ENCODE measurements at places on chromosomes 11 and 22. TPM values are rescaled to one million over a fixed set of nuclear protein-coding genes. Genes with fewer than 3 reads are reported as not detected.

The LMNTD2 gene
- total RNA-seq: 0.26 TPM

GRCh38 chr11:45298718-45299117 lies 12.6 kb upstream of the SYT13 start:
- H3K36me3 ChIP-seq: no peaks in the 10 kb centered on the region
- no peak overlapping the region for H3K4me3 ChIP-seq
- H3K27ac ChIP-seq: no peak overlapping the region
- no peak for DNase-seq

DNA sequence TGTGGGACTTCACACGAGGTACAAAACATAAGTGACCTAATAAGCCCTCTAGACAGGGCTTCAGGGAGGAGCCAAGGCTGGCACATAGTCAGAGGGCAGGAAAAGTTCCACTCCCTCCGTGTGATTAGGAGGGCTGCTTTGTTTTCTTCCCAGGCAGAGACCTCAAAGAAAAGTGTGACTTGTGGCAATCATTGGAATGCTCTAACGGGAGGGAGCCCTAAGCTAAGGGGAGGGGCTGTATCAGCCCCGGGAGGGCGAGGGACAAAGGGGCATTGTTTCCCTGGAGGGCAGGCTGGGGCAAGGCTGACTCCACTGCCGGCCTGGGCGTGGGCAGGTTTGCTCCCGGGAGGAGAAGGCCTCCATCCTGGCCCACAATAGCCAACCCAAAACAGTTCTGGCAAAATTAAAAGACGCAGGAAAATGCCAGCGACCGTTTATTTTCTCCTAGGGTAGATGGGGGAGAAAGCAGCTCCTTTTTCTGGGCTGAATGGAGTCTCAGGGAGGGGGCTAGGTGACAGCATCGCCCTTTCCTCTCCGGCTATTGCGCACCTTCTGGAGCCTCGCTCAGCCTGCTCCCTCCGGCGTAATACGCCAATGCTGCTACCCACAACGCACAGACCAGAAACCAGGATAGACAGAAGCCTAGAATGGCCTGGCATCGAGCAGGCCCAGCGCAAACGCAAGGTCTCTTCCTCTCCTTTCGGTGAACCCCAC lies 60.2 kb downstream of the ENDOD1 start:
- no peak overlapping the region for H3K27ac ChIP-seq
- peak overlapping the region; percentile 61 for H3K4me3 ChIP-seq
- peaks cover 8% of the 10 kb centered on the region for H3K4me1 ChIP-seq
- H3K36me3 ChIP-seq: no peaks in the 10 kb centered on the region
- peak; percentile 66 for DNase-seq
- H3K27me3 ChIP-seq: no peaks in the 10 kb centered on the region

DNA sequence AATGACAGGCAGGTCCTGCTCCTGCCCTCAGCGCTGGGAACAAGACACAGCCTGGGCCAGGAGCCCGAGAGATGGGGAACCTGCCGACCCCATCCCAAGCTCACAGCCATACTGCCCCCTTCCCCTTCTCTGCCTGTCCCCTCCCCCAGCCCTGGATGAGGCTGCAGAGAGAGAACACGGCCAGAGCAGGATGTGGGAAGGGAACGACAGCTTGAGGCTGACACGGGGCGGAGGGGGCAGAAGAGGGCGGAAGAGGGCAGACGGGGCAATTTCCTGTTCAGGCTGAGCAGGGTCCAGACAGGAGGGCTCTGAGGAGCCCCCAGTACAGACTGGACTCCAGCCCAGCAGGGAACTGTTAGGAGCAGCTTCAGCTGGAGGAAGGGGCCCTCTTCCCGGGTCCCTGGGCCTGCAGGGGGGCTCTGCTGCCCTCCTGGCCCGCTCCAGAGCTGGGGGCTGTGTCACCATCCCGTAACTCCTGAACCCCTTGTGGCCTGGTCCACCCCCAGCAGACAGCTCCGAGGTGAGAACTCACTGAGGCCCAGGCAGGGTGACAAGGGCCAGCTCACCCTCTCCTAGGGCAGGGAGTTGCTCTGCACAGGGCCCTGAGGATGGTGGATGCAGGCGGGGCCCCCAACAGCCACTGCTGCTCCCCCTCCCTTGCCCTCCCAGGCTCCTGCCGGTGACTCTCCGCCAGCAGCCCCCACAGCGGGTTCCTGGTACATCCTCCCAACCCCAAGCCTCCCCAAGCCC lies 5.7 kb downstream of the CTSD start:
- H3K4me3 ChIP-seq: no peak overlapping the region
- no peak for DNase-seq
- H3K27ac ChIP-seq: no peak overlapping the region

DNA sequence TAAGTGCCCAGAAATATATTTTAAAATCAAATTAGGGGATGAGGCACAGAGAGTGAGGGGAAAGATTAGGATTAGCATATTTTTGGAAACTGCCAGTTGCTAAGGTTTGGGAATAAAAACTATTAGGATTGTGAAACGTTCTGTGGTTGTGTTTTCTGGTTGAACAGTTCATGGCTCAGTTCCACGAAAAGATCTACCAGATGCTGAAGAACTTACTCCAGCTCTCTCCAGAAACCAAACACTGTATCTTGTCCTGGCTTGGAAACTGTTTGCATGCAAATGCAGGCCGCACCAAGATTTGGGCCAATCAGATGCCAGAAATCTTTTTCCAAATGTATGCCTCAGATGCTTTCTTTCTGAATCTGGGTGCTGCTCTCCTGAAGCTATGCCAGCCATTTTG lies 15.3 kb downstream of the UBE4A start:
- no peak overlapping the region for H3K27ac ChIP-seq
- H3K4me1 ChIP-seq: no peaks in the 10 kb centered on the region
- H3K36me3 ChIP-seq: peaks cover 7% of the 10 kb centered on the region
- H3K27me3 ChIP-seq: no peaks in the 10 kb centered on the region

DNA sequence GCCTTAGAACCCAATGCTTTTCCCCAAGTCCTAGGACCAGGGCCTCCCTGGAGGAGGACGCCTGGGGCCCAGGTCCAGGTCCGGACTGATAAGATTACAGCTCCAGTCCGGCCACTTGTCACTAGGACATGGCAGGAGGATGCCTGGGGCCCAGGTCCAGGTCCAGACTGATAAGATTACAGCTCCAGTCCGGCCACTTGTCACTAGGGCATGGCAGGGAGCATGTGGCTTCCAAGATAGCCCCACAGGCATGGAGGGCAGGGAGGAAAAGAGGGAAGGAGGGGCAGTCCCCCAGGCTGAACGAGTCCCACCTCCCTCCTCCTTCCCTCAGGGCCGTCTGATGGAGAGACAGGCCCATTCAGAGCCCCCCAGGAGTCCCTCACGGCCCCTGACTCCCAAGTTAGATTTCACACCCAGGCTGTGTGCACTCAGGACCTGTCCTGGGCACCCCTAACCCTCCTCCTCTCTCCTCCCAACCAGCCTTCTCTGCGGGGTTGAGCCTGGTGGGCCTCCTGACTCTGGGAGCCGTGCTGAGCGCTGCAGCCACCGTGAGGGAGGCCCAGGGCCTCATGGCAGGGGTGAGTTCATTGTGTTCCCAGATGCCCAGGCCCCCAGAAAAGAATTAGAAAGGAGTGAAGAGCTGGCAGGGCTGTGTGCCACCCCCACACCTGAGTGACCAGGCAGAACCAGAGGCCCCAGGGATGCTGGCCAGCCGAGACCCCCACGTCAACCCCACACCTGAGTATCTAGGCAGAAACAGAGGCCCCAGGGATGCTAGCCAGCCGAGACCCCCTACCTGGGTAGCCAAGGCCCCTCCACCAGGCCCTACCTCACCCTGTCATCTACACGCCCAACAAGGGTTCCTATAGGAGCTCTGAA lies 2.1 kb downstream of the TSPAN32 start:
- H3K4me3 ChIP-seq: no peak overlapping the region
- no peaks in the 10 kb centered on the region for H3K27me3 ChIP-seq
- no peak for DNase-seq
- H3K36me3 ChIP-seq: no peaks in the 10 kb centered on the region
- no peak overlapping the region for H3K27ac ChIP-seq
- peaks cover 9% of the 10 kb centered on the region for H3K4me1 ChIP-seq

DNA sequence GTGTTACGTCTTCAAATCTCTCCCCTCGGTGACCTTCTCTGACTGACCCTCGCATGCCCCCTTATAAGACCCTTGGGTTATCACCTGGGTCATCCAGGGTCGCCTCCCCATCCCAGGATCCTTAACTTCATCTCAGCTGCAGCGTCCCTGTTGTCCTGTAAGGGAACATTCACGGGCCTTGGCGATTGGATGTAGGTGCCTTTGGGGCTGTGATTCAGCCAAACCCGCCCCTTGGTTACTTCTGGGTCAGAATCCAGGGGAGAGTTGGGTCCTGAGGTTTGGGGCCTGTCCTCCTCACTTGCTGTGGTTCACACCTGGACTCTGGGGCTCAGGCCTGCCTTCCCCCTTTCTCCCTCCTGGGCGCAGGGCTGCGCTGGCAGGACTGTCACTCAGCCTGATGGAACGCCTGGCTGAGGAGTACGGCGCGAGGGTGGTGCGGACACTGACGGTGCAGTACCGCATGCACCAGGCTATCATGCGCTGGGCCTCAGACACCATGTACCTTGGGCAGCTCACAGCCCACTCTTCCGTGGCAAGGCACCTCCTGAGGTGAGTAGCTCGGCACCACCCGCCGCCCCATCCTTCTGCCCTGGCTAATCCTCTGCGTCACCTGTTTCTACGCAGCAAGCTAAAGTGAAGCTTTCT lies 29.4 kb downstream of the IGHMBP2 start:
- no peak overlapping the region for H3K27ac ChIP-seq
- peaks cover 21% of the 10 kb centered on the region for H3K36me3 ChIP-seq
